Esophagus muscularis mucosa (tissue), 4 donors: ENCODE measurements at places on chromosomes 6 and 20.

GRCh38 chr20:1336699-1337367, 7.9 kb upstream of the SDCBP2 start:
- DNase-seq: peak; percentile 92

DNA sequence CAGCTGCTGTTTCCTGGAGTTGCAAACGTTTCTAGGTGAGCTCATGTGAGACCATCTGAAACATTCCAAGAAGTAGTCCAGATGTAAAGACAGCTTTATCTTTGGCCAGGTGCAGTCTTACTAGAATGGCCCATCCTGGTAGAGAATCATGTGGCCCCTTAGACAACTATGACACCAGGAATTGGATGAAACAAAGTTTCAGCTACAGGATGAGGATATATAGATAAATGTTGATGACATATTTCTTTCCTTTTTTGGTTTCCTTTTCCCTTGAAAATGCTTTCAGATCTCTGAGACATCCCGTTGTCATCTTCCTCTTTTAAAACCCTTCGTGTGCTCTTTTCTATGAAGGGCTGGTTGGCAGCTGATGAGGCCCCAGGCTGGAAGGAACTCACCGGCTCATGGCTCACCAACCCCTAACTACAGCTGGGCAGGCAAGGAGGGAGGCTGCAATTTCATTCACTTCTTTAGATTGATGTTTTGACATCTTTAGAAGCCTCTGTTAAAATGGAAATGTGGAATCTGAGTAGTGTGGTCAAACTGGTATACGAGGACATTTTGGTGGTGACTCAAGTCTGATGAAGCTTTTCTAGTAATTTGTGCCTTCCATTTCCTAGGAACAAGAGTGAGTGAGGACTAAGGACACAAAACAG, 167.9 kb upstream of the TNFAIP3 start:
- peak; percentile 90 for DNase-seq

DNA sequence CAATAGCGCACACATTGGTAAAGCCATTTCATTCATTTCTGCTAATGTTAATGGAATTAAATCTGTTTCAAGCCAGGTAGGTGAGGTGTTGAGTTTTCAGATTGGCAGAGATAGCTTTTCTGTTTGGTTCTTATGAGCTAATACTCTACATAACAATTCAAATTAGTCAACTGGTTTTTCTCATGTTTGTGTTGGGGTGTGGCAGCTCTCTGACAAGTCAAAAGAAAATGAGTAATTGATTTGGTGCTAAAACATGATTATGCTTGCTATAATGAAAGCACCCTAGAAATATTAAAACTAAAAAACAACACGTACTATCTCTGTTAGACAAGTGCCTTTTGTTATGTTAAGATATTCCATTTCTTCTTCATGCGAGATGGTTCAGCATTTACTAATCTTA, 13.6 kb downstream of the PPP1R14C start:
- no peak for DNase-seq

- no peak for DNase-seq
Measured at GRCh38 chr6:31794866-31795615, 511 bp downstream of the VARS1 start.

DNA sequence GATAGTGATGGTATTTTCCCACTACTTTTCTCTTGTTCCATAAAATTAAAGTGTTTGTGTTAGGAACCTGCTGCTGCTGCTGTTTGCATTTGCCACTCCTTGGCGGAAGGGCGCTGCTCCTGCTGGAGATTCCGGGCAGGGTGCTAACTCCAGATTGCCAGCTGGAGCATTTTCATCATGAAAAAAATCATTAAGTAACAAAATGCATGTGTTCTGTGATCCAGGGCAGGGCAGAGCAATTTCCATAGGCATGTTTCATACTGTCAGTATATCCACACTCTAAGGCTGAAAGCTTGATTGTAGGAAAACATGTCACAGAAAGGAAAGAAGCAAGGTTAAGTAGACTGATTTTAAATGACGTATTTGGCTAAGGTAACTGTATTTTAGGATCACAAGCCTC, 24.0 kb downstream of the PBOV1 start:
- no peak for DNase-seq

GRCh38 chr20:63175038-63175895, 40.7 kb downstream of the YTHDF1 start:
- no peak for DNase-seq
